ENCODE measurements at places on chromosomes 3 and 15.

GRCh38 chr3:109995377-109995776 lies 658.0 kb upstream of the DPPA4 start:
- DNase-seq, result no peak

GRCh38 chr3:101333883-101334282 lies 13.5 kb upstream of the IMPG2 start:
- DNase-seq, result no peak

DNA sequence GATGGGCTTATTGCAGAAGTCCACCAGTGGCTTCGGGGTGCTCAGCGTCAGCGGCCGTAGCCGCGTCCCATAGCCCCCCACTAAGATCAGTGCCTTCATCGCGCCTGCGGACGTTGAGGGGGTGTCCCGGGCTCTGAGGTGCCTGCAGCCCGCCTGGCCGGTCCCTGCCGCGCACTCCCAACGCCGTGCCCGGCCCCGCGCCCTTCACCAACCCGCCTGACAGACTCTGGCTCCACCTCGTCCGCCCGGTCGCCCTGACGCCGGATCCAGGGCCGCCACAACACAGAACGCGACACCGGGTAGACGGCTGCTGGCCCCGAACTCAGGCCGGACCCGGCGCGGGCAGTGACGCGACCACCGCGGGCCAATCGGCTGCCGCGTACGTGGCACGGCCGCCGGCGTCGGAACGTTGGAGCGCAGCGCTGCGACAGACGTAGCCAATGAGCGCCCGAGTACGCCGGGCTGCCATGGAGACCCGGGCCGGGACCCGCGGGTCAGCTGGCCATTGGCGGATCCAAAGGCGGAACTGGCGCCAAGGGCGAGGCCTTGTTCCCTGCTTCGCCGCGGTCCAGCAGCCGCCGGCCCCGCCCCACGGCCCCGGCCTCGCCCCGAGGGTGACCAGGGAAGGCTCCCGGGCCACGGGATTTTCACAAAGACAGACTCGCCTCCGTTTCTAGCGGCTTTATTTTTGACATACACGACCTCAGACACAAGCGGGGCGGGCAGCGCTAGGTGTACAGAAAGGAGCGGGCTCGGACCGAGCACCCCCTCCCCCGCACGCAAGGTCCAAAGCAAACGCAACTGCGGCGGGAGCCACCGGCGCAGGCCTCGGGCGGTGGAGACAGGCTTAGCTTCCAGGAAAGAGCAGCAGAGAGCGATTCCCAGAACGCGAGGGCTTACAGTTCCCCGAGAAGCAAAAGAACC lies at the start of gene GMPPB:
Gene GMPPB, minus strand, starts transcription at position 324 of the 924 bp plus-strand sequence. Its CDS starts 225 bp downstream, at position 99.
- peak; percentile 88 for DNase-seq

DNA sequence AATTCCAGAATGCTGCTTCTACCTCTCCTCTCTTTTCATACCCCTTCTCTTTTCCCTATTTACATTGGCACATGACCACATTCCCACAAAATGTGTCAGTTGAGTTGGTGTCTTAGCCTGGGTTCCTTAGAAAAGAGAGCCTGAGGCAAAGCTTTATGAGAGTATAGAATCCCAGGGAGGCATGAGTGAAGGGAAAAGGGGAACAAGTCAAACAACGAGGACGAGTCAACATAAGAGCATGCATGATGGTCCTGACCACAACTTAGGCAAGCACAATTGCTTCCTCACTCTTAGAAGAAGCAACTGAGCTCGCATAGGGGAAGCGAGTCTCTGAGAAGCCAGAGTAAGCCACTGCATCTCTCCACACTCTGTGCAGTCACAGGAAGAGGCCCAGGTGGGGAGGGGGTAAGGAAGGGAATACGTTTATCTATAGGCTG lies 15.4 kb upstream of the ZNF774 start:
- no peak for DNase-seq

GRCh38 chr3:127233371-127233770 lies 40.4 kb downstream of the PRR23E start:
- DNase-seq, result peak; percentile 26

GRCh38 chr3:141940194-141940776 lies 63.8 kb downstream of the ATP1B3 start:
- peak; percentile 78 for DNase-seq

DNA sequence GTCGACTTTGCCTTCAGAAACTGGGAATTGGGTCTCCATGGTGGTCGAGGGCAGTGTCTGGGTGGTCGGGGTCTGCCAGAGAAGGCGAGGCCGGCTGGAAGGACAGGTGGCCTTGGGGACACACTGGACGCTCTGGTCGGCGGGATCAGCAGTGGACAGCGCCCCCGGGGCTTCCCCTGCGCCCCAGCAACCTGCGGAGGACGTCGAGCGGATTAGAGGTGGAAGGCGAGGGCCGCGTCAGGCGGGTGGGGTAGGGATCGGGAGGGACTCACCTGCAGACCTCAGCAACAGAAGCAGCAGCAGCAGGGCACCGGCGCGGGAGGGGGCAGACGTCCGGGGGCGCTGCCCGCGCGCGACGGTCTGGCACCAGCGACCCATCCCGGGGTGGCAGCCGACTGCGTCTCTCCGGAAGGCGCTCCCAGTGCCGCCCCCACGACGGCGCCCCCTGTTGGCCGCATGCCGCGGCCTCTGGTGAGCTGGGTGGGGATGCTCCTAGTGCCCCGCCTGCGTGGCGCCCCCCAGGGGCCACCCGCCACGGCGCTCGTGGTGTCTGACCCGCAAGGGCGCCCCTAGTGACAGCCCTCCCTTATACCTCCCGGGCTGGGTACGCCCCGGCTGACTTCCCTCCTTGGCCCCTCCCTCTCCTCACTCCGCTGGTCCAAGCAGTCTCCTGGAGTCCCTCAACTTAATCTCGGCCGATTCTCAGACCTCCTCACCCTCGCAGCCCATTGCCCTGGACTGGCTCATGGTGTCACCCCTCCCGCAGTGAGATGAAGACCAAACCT lies at the start of gene PRSS50:
Gene PRSS50, minus strand, starts transcription at position 423 of the 785 bp plus-strand sequence. Its CDS starts 45 bp downstream, at position 378.
- DNase-seq, result no peak

DNA sequence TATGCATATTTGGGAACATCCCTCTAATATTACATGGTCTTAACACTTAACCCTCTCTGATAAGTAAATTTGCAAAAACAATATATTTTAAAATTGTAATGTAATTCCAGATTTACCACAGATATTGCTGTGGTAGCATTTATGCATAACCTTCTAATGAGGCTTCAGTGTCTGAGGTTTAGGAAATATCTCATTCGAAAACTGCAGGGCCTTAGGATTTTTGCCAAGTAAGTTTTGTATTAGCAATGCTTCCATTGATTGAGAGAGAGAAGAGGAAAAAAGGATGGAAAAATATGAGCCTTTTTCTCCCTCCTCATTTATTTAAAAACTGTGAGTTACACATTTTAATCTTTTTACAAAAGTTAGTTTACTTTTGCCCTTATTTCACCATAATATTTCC lies 294.6 kb downstream of the EPHA3 start:
- DNase-seq, result no peak

GRCh38 chr3:37510755-37511154 lies 336.4 kb upstream of the LRRFIP2 start:
- no peak for DNase-seq

DNA sequence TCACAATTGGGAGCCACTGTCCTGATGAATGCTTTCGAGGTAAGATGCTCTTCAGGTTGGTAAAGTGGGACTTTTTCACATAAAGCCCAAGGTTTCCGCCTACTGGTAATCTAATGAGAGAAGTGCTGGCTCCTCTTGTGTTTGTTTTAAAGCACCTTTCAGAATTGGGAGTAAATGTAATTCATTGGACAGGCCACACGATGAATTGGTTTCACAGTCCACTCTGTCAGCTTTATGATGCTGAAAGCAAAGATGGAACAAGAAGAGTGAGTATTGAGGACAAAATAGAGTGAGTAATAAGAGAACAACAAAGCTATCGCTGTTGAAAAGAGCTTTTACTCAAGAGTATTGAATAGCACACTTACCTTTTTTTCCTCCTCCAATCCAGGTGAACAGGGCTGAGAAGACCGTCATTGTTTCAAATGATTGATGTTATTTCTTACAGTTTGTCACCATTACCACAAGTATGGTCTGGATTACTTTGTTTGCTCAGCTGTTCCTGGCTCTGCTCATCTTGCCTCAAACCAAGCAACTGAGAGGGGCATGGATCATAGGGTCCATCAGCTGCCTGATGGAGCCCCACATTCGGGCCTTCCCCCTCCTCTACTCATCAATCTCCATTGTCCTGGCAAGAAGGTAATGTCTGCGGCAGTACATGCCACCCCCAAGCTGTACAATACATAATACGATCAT lies 136.1 kb upstream of the CNTN4 start:
- DNase-seq, result no peak

DNA sequence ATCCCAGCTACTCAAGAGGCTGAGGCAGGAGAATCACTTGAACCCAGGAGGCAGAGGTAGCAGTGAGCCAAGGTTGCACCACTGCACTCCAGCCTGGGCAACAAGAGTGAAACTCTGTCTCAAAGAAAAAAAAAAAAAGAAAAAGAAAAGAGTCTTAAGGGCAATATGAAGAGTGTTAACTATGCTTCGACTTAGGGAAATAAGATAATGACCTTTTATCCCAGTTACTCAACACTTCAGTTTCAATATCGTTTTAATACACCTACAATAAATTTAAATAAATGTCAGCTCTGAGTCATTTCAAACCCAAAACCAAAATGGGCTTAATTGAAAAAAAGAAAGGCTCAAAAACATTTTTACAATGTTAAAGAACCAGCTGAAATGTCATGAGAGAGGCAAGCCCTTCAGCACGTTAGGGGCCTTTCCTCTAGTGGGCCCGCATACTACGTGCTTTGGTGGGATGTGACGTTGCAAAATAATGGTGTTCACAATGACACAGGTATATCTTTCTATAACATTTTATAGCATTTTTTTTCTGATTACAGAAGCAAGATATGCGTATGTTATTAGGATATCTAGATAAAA lies 15.3 kb downstream of the FYCO1 start:
- DNase-seq, result no peak

- peak; percentile 81 for DNase-seq
These were observed 115.8 kb downstream of the EPHA3 start for GRCh38 chr3:89223188-89223587.

GRCh38 chr15:29124581-29125381 lies 144.8 kb downstream of the NSMCE3 start:
- DNase-seq, result no peak

- DNase-seq, result no peak
These were observed 3.8 kb upstream of the USP3 start for GRCh38 chr15:63500265-63501250.

GRCh38 chr3:196686436-196686835 lies 25.6 kb downstream of the CEP19 start:
- DNase-seq, result peak; percentile 31

DNA sequence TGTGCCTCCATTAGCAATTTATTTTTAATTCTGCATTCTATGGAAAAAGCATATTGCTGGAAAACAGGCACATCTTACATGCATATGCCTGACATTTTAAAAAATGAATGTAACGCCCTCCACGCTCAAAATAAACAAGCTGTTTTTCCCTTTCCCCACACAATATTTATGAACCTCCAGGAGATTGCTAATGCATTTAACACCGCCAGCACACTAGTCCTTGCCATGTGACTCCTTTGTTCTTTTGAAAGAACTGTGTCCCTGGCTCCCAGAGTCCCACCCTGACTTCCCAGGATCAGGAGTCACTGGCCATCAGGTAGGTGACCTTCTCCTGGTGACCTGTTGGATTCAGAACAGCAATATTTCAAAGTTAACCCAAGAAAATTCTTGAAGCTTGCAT lies 571.2 kb upstream of the CFAP20DC start:
- DNase-seq, result no peak

- DNase-seq, result no peak
These were observed 361.6 kb downstream of the ROBO1 start for GRCh38 chr3:79406175-79406574.

DNA sequence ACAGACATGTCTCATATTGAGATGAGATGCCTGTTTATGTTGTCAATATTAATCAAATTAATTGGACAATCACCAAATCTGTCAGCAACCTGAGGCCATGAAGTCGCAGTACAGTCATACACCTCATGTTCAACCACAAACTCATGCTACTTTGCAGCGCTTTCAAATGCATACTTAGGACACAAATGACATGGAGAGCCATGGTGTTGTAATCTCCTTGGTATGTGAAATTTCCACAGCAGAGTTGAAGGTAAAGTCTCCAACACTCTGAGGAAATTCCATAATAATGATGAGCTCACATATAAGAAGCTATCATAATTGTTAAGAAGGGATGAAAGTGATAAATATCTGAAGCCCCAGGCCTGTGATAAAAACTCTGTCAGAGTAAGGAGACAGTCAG lies 873.9 kb downstream of the MCTP2 start:
- no peak for DNase-seq

- no peak for DNase-seq
These were observed 47.1 kb downstream of the SLC12A1 start for GRCh38 chr15:48253172-48253571.

- DNase-seq, result no peak
These were observed 101.3 kb downstream of the NUP210 start for GRCh38 chr3:13318626-13319470.

DNA sequence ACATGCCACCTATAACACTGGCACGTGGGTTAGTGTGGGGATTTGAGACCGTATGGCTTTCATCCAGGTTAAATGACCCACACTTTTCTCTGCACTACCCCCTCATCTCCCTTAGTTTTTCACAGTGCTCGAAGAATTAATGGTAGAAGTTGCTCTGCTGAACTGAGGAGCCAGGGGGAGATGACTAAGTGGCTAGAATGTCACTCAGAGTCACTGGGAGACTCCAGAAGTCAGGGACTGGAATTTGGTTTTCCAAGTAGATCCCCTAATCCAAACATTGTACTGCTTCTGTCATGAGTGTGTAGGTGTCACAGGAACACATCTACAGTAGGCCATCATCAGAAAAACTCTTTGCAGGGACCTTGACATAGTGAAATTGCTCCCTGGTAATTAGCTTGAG lies 181.0 kb upstream of the RASGRP1 start:
- DNase-seq, result no peak

DNA sequence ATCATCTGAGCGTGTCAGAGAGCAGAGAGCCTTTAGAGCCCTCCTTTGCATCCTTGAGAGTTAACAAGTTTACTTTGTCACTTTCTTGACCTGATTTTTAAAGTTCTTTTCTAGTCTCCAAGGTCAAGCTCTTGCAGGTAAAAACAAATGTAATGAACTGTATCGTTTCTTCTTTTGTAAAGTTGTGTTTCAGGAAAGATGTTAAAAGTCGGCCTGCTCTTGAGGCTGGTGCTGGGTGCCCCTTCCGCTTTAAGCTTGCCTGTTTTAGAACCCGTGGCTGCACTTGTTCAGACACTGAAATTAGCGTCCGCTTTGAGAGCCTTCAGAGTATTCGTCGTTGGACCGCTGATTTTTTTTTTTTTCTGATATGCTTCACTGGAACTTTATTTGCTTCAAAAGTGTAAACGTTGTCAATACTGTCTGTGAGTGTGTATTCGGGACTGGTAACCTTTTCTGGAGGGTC lies 52.6 kb upstream of the ULK4 start:
- no peak for DNase-seq

DNA sequence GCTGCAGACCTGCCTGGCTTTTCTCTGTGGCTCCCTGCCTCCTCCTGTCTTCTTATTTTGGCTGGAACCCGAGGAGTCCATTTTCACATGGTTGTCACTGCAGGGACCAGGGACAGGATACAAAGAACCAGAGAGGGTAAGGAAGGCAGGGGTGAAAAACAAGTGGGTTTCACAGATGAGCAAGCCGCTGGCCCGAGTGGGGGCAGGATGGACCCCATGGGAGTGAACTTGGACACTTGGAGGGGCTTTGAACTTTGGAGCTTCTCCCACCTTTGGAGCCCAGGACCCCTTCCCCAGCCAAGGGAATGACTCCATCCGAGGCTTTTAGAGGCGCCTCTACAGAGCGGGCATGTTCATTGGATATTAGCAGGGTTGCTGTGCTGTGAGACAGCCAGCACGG lies 26.9 kb upstream of the ADCY5 start:
- DNase-seq, result no peak

GRCh38 chr3:2536575-2536974 lies 437.9 kb downstream of the CNTN4 start:
- no peak for DNase-seq

GRCh38 chr3:60090548-60090947 lies 1040.7 kb upstream of the CFAP20DC start:
- no peak for DNase-seq
